ENCODE measurements at places on chromosomes 4 and X. TPM values are rescaled to one million over a fixed set of nuclear protein-coding genes. Genes with fewer than 3 reads are reported as not detected.

- no peak for DNase-seq
Measured at GRCh38 chr4:53959343-53960120, 104.9 kb downstream of the CHIC2 start.

DNA sequence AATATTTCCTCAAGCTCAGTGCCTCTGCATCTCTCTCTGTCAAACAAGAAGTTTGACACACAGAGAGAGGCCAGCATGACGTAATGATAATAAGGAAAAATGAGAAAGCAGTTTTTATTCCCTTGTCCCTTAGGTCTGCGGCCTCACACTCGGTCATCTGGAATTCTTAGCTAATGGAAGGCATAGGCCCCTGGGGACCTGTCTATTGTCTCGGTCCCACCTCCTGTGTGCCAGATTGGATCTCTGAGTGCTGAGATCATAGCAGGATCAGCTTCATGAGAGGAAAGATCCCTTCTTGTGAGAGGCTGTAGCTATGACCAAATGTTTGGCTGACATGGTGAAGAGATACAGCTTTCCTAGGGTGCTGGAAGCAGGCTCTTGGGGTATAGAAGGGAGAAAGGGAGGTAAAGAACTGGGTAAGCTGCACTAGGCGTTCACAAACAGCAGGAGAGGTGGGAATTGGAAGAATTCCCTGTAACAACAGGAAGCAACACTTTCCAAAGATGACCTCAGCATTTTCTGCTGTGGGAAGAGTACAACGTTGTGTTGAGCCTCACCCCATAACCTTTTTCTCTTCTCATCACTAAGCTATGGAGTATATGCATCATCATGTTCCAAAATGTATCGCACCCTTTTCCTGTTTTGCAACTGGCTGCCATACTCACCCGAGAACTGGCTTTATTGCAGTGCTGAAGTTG, 20.2 kb downstream of the TMEM31 start:
- DNase-seq, result no peak

DNA sequence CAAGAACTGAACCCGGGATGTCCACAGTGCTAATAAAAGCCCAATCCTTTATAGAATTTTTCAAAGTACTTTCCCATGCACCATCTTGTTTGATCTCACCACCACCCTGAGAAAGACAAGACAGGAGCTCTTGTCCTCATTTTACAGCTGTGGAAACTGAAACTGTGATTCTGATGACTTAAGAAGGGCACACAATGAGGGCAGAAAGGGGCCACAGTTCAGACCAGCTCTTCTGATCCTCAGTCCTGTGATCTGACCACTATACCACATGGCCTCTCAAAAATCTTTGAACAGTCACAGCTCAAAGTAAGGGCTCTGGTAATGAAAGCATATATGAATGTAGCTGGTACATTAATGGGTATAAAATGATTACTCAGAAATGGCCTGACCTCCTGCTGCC, 127.3 kb upstream of the CPEB2 start:
- no peak for DNase-seq

KLHL4 gene
- not detected for total RNA-seq

GRCh38 chr4:76716658-76717057, 181.3 kb downstream of the SOWAHB start:
- DNase-seq, result no peak

DNA sequence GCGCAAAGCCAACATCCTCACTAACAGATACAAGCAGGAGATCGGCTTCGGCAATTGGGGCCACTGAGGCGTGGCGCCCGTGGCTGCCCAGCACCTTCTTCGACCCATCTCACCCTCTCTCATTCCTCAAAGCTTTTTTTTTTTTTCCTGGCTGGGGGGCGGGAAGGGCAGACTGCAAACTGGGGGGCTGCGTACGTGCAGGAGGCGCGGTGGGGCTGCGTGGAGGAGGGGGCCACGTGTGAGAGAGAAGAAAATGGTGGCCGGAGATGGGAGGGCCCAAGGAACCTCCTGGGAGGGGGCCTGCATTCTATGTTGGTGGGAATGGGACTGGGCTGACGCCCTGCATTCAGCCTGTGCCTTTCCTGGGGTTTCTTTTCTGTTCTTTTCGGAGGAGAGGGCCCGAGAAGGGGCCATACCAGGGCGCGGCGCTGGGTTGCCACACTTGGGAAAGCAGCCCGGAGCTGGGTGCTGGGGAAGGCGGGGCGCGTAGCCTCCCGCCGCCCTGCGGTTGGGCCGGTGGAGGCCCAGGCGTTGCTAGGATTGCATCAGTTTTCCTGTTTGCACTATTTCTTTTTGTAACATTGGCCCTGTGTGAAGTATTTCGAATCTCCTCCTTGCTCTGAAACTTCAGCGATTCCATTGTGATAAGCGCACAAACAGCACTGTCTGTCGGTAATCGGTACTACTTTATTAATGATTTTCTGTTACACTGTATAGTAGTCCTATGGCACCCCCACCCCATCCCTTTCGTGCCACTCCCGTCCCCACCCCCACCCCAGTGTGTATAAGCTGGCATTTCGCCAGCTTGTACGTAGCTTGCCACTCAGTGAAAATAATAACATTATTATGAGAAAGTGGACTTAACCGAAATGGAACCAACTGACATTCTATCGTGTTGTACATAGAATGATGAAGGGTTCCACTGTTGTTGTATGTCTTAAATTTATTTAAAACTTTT, 4.5 kb downstream of the MID1IP1 start:
- peak; percentile 68 for DNase-seq

GRCh38 chrX:70554081-70554480, 109.4 kb downstream of the DLG3 start:
- DNase-seq, result no peak

GRCh38 chr4:142404191-142404611, 441.9 kb downstream of the INPP4B start:
- DNase-seq, result no peak

CPLX1 gene
- 0.93 TPM for total RNA-seq

KANTR gene
- total RNA-seq, result 14.5 TPM

ERAS gene
- 0.47 TPM for total RNA-seq

GRCh38 chrX:91079342-91080114, 355.1 kb upstream of the PABPC5 start:
- no peak for DNase-seq

GRCh38 chr4:22246847-22247246, 269.0 kb downstream of the ADGRA3 start:
- DNase-seq, result no peak

GRCh38 chrX:113001836-113002235, 161.2 kb upstream of the AMOT start:
- DNase-seq, result no peak

VEGFD gene
- 1.6 TPM for total RNA-seq

DNA sequence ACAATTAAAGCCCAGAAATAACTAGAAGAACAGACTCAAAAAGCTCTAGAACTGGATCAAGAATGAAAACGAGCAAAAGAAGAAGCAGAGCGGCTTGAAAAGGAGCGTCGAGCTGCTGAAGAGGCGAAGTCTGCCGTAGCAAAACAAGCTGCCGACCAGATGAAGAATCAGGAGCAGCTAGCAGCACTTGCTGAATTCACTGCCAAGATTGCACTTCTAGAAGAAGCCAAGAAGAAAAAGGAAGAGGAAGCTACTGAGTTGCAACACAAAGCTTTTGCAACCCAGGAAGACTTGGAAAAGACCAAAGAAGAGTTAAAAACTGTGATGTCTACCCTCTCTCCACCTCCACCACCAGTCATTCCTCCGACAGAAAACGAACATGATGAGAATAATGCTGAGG, 56.1 kb upstream of the PPP4R3C start:
- DNase-seq, result no peak

- DNase-seq, result no peak
Measured at GRCh38 chrX:132231587-132231986, 12.3 kb upstream of the RAP2C start.

UGT2B17 gene
- not detected for total RNA-seq

DNA sequence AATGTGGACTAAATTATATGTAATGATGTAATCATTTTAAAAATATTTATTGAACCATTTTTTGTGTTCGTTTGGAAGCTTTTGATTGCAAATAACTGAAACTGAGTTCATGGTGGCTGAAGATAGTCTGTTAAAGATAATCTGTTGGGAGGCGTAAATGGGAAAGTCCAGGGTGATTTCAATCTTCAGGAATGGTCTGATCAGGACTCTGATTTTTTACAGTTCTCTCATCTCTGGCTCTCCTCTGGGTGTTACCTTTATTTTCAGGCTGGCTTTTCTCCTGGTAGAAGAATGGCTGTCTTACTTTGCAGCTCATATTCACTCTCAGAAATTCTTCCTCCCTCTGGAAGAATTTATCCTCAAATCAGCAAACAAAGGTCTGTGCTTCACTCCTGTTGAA, 199.0 kb upstream of the LEF1 start:
- no peak for DNase-seq

ETDB gene
- total RNA-seq, result not detected

GRCh38 chrX:35919536-35920309, at the start of gene CFAP47:
Gene CFAP47, plus strand, starts transcription at chrX:35919734. Its CDS starts 66 bp downstream, at chrX:35919800.
- peak; percentile 54 for DNase-seq

GRCh38 chr4:184479516-184479950, 5.2 kb upstream of the IRF2 start:
- DNase-seq, result no peak

DNA sequence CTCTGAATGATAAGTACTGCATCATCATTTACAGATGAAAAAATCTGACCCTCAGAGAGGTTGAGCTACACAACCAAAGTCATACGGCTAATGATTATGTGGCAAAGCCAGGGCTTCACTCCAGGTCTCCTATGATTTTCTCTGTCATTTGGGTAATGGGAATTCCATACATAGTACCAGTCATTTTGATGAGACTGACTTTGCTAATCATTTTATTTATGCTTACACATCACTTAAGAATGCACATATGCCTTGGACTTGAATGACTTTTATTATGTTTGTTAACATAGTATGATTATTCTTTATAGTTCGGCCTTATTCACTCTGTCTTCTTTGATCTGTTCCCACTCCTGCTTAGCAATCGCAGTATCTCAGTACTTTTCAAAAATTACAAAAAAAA, 255.1 kb upstream of the GPRIN3 start:
- DNase-seq, result no peak

GRCh38 chr4:108829966-108830492, 67.2 kb upstream of the ETNPPL start:
- no peak for DNase-seq

SMIM10 gene
- 1.8 TPM for total RNA-seq

DNA sequence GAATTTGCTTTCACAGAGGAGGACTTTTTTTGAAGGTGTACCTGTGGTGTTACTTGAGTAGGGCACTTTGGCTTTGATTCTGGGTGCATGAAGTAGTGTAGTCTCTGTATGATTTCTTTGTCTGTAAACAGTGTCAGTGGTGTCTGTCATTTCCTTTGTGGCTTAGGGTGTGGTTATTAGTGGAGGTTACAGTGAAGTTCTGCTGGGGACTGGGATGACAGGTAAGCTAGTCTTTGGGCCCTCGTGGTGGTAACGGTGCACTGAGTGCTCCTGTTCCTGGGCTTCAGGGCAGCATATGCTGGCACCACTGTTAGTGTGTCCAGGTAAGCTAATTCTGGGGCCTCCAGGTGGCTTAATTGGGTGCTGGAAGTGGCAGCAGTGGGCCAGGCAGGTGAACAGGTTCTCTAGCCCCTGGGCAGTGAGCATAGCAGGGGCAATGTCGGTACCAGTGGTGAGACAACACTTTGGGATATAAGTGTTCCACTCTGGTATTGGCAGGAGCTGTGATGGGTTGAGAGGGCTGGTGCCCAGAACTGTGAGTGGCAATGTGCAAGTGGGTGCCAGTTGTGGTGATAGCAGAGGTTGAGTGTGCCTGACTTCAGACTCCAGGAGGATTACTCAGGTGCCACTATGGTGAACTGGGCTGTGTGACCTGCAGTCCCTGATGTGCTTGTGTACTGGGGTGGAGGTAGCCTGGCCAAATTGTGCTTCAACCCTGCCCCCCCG, 26.0 kb upstream of the VSIG1 start:
- no peak for DNase-seq

- no peak for DNase-seq
Measured at GRCh38 chrX:96909291-96909690, 25.6 kb downstream of the RPA4 start.

DNAAF6 gene
- total RNA-seq, result not detected

SSX3 gene
- not detected for total RNA-seq

All from Calu3 (cell line).